Activated CD4-positive, CD25-positive, alpha-beta regulatory T cell (primary cell): ENCODE measurements at places on chromosomes 13 and 19.

- DNase-seq: no peak
These were observed 133.2 kb downstream of the VWA8 start for GRCh38 chr13:41827507-41828213.

DNA sequence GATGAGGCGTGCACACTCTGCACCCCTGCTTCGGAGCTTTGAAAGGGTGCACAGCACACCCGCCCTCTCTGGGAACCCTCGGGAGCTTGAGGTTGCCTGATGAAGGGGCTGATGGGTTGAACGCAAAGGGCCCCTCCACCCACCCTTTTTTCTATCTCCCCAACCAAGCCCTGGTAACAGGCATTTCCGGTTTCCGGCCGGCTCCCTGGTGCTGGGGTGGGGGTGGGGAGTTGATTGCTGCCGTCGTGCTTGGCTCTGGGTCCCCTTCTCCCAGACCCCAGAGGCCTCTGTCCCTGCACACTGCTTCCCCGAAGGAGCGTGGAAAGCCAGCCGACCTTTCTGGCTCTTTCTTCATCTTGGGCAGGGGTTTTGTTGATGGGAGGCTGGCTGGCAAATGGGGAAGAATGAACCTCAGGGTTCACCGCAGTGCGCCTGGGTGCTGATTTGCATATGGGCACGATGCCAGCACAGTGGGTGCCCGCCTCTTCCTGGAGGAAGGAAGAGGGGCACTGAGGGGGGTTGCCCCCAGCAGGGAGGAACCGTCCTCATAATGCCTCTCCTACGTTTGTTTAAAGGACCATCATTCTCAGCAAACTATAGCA lies 29.1 kb downstream of the VAV1 start:
- DNase-seq: peak; percentile 69

- no peak for DNase-seq
These were observed 217.9 kb downstream of the RFC3 start for GRCh38 chr13:34035676-34036325.

GRCh38 chr19:56217039-56217949 lies 15.2 kb downstream of the ZSCAN5C start:
- DNase-seq: no peak

GRCh38 chr13:48488995-48489394 lies 43.9 kb downstream of the RCBTB2 start:
- no peak for DNase-seq

- no peak for DNase-seq
These were observed 532.7 kb upstream of the SPRY2 start for GRCh38 chr13:80873589-80873988.

DNA sequence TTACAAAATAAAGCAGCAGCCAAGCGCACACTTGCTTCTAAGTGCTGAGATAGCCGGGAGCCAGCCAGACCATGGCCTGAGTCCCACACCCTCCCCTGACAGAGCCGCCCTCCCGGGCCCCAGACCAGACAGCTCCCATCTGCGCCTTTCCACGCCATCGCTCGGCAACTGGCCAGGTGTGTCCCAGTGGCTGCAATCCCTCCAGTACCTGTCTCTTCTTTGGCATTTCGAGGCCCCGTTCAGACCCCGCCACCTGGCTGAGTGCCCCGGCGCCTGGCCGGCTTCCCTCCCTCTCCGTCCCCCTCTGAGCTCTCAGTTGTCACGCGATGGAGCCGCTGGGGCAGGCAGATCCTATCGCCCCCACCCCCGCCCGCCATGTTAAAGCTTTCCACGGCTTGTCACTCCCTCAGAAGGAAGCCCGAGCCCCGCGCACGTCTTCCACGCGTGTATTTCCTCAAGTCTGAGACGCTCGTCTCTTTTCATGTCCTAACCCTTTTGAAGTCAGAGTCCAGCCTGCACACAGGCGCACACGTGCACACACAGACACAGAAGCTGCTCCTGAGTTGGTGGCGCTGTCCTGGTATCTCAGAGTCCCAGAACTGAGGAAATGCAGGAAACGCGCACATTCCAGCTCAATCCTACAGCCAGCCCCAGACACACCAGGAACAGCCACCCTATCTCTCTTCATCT lies 7.9 kb downstream of the MLLT1 start:
- DNase-seq: no peak

- DNase-seq: no peak
These were observed 109.3 kb upstream of the MLNR start for GRCh38 chr13:49110913-49111170.

- DNase-seq: no peak
These were observed 31.2 kb downstream of the KEAP1 start for GRCh38 chr19:10471909-10472308.

DNA sequence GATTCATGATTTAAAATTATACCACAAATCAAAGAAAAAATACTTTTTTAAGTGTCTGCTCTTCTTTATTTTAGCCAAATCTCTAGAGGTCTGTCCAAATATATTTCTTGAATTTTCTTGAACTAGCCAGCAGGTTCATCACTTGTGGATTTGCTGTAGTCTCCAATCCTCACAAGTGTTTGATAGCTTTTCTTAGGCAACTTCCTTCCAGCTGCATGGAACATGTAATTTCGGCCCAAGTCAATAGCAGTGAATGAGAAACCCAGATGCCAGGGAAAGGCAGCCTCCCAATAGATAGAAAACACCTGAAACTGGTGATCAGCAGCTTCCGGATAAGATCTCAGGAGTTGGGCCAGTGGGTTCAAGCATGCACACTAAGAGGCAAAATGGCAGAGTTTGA lies 15.6 kb upstream of the RNASEH2B start:
- DNase-seq: no peak

GRCh38 chr19:5079071-5079774 lies 110.3 kb downstream of the KDM4B start:
- DNase-seq: no peak

DNA sequence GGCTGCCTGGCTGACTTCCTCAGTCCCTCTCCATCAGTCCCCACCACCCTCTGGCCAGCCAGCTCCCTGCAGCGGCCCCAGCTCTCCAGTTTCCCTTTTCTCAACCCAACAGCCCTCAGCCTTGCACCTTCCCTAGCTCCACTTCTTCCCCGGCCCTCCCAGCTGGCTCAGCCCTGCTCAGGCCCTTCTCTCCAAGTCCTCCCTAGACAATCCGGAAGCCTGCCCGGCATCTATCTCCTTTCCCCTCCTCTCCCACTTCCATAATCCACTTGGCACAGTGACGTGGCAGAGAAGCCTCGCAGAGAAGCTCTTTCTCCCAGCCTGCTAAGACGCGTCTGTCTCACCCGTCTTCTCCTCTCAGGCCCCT lies 1.1 kb downstream of the UBXN6 start:
- no peak for DNase-seq

GRCh38 chr13:100803091-100803490 lies 128.5 kb upstream of the TMTC4 start:
- DNase-seq: no peak

- no peak for DNase-seq
These were observed 4.8 kb downstream of the SLC17A7 start for GRCh38 chr19:49436381-49437017.

- DNase-seq: no peak
These were observed 67.7 kb upstream of the SERP2 start for GRCh38 chr13:44305917-44306370.

DNA sequence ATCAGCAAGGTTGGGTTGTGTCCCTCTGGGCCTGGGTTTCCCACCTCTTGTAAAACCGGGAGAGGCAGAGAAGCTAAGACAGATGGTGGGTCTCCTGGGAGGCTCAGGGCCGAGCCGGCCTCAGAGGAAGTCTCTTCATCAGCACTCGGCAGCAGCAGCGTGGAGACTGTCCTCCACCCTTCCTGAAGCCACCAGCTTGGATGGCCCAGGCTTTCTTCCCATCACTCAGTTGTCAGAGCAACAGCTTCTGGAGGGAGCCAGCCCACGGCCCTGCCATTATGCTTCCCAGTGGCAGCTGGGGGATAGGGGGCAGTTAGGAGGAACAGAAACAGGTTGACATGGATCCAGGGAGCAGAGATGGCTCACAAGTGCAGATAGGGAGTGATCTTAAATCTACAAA lies 191.0 kb downstream of the KATNAL1 start:
- DNase-seq: no peak

DNA sequence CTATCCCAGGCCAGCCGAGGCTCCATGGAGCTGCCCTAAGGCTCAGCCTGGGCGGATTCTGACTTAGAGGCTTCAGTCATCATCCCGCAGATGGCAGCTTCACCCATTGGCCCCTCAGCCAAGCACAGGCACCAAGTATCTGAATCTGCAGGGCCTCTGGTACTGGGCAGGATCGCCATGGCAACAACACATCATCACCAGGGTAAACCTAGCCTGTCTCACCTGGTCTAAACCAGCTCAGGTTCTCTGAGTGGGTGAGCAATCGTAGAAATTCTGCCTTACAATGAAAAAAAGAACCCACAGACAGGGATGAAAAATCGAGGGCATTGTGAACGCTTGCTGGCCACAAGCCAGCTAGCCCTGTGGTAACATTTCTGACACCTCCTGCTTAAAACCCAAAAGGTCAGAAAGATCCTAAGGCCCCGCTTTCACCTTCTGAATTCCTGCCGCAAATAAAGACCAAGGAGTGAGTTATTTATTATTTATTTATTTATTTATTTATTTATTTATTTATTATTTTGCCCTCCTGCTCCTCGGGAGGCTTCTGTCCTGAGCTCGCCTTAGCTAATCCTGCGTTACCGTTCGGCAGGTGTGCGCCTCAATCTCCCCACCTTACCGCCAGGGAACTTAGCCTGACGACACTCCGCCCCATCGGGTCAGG lies 12.0 kb upstream of the CEACAM21 start:
- peak; percentile 29 for DNase-seq

GRCh38 chr19:3046698-3047495 lies 15.4 kb downstream of the TLE5 start:
- DNase-seq: no peak

- DNase-seq: no peak
These were observed 67.4 kb downstream of the STK24 start for GRCh38 chr13:98509271-98510155.

GRCh38 chr13:29801737-29802305 lies 48.6 kb downstream of the UBL3 start:
- DNase-seq: no peak
